ENCODE measurements at places on chromosomes 11 and 22.

DNA sequence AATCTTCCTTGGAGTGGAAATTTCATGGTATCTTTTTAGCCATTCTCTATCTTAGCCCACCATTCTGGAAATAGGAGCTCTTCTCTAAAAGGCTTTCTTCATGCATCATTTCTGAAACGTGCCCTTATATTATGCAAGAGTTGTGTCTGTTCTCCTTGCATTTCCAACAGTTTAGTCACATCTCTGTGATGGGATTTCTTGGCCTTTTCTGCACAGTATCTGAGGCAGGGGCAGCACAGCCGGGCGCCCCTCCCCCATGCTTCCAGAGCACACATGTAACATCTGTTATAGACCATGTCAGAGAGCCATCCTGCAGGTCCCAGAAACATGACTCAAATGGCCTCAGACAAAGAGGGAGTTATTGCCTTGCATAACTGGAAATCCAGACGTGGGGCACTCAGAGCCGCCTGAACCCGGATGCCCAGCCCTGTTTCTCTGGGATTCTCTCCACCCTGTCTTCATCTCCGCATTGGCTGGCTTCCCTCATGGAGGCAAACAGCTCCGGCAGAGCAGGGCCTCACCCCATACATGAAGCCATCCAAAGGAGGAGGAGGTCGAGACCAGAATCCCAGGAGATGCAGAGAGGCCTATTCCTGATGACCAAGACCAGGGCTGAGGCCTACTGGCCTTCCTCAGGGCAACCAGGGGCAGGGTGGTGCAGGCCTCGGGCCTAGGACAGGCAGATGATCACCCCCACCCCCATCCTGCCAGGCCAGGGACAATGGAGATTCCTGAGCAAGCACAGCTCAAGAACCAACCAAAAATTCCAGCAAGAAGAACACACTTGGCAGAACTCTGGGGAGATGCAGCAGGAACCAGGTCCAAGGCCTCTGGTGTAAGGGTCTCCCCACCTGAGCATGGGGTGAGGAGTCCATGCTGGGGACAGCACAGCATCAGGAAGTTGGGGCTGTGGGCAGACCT lies 61.3 kb downstream of the IGLL5 start:
- no peak for DNase-seq

- DNase-seq, result no peak
Measured at GRCh38 chr11:14454861-14455632, 44.6 kb downstream of the COPB1 start.

DNA sequence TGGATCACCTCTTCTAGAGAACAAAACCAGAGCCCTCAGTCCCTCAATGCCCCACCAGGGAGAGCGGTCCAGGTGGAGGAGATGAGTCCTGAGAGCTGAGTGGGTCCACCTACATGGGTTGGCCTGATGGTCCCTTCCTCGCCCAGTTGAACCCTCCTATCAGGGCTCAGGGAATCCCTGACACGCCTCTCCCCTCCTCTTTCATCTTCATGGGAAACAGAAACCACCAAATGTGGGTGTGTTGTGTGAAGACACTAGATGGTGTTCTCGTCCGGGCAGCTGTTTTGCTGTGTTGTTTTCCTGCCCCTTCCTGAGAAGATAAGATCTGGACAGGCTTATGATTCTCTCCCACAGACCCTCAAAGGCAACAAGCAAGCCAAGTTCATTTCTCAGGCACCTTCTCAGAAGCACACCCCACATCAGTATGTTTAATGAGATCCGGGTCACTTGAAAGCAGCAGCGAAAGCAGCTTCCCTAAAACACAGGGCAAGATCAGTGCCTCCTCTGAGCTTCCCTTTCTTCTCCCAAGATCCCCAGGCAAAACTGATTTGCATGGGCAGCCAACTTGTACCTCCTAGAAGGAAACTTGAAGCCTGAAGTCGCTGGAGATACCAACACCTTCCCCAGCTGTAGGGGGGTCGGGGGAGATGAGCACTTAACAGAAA lies 35.3 kb upstream of the POU2AF1 start:
- DNase-seq, result no peak

- no peak for DNase-seq
Measured at GRCh38 chr11:61370349-61371005, 8.3 kb downstream of the TMEM138 start.

DNA sequence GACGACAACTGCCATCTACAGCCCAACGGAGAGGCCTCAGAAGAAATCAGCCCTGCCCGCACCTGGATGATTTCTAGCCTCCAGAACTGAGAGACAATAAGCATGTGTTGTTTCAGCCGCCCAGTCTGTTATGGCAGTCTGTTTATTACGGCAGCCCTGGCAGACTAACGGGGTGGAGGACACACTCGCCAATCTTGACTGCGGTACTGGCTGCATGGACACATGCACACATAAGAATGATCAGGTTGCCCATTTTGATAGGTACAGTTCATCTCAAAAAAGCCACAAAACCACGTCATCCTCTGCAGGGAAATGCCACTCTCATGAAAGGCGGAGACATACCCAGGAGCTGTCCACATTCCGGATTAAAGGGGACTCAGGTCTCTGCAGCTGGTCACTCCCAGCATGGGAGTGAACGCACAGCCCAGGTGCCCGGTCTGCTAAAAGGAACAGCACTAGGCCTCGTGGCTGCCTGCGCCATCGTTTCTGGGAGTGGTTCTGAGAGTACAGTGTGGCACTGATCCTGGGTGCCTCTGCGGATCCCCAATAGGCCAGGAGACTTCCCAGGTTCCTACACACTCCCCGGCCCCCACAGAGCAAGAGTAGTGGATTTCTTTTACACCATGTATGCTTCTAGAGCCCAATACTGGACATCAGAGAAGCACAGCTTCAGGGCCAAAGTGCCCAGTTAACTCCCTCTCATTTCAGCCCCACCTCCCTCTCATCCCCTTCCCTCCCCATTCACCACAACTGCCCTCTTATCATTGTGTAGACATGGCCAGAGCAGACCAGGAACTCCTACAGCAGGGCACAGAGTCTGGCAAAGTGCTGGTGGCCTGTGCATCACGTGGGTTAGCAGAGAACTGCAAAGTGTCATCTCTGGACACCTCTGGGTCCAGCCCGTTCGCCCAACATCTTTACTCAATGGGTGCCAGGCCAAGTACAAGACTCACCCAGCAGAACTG lies 11.7 kb upstream of the COMT start:
- no peak for DNase-seq

DNA sequence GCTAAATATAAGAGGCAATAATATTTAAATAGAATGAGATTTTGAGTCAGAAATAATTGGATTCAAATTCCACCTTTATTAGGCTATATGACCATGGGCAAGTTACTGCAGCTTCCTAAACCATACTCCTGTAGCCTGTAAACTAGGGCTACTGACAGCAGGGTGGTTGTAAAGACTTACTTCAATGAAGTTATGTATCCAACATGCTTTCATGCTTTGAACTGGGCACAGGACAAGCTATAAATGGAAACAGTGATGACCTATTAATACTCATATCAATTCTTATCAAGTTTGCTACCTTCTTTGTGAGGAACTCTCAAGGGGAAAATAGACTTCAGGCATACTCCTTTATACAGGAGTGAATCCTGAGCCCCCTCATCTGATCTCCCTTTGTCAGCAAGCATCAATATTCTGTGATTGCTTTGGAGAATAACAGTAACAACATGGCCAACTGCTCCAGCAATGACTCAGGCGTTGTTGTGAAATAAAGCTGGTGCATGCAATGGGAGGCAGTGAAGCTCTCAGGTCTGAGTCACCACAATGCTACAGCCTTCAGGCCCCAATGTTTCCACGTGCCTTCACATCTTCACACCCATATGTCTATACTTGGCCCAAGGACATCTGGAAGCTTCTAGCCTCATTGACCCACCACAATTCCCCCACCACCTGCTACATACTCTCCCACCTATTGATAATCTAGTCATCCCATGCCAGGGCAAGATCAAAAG lies 102.5 kb downstream of the KCNA4 start:
- DNase-seq, result no peak

GRCh38 chr22:48495751-48496080 lies 1332.0 kb downstream of the BRD1 start:
- DNase-seq, result no peak

DNA sequence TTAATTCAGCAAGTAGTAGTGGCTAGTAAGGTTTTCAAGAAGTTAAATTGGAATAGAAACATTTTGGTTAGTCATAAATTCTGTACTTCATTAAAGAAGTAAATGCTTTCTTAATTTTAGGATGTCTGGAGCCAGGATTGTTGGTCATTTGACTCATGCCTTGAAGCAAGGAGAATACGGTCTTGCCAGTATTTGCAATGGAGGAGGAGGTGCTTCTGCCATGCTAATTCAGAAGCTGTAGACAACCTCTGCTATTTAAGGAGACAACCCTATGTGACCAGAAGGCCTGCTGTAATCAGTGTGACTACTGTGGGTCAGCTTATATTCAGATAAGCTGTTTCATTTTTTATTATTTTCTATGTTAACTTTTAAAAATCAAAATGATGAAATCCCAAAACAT lies 25.8 kb downstream of the ACAT1 start:
- no peak for DNase-seq

DNA sequence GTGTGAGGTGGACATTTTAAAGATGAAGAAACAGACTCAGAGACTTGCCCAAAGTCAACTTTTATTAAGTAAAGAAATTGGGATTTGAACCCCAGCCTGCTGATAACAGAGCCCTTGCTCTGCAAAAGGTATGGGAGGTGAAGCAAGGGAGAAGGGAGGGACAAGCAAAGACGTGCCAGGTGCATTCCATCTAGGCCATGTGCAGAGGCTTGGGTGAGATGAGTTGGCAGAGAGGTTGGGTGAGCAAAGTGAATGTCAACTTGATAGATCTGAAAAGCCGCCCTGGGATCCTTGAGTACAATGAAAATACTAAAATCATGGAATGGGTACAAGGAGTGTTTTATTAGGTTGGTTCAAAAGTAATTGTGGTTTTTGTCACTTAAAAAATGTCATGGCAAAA lies 341.3 kb downstream of the CADM1 start:
- no peak for DNase-seq

GRCh38 chr11:71298761-71299181 lies 46.4 kb upstream of the SHANK2 start:
- DNase-seq, result no peak

GRCh38 chr11:70477609-70478008 lies 79.3 kb downstream of the CTTN start:
- no peak for DNase-seq

All from GOT3 (cell line).